NCI-H2227 treated with DMSO at 0.1 percent for 48 hours (cell line): ENCODE measurements at places on chromosomes 7 and 10.

- peak; percentile 33 for DNase-seq
Observed at GRCh38 chr10:118047157-118047719, 497 bp upstream of the RAB11FIP2 start.

GRCh38 chr7:155962191-155962967, 150.1 kb upstream of the SHH start:
- DNase-seq: no peak

- DNase-seq: no peak
Observed at GRCh38 chr10:69757206-69757552, 44.5 kb upstream of the COL13A1 start.

GRCh38 chr10:34916314-34916713, 101.2 kb upstream of the PARD3 start:
- no peak for DNase-seq

- no peak for DNase-seq
Observed at GRCh38 chr10:90418869-90419652, 438.8 kb downstream of the HTR7 start.

DNA sequence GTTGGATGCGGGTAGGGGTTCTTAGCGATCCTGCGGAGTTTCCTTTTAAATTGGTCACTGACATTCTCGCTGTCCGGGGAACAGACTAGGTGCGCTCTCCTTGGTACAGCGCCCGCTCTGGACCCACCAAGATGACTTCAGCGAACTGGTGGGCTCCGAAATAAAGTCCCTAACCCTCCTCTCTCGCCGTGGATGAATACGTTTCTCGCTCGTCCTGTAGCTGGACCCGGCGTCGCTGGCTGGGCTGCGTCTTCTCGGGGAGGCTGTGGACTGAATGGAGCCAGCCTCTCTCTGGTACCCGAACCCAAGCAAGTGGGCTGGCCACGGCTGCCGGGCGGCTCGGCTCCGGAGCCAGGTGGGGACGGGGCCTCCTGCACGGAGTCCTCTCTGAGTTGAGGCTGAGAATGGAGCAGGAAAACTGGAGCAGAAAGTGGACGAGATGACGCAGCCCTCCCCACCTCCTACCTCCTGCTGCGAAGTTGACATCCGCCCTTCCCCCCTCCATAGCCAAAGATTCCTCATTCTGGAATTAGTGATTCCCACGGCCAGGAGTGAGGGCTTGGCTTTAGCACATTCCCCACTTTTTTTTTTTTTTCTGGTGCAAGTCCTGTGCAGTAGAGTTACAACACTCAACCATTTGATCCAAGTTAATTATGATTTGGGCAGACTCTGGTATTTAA, 1.5 kb downstream of the UNC5B start:
- no peak for DNase-seq

- DNase-seq: peak; percentile 35
Observed at GRCh38 chr7:70376561-70377031, 755.3 kb upstream of the GALNT17 start.

DNA sequence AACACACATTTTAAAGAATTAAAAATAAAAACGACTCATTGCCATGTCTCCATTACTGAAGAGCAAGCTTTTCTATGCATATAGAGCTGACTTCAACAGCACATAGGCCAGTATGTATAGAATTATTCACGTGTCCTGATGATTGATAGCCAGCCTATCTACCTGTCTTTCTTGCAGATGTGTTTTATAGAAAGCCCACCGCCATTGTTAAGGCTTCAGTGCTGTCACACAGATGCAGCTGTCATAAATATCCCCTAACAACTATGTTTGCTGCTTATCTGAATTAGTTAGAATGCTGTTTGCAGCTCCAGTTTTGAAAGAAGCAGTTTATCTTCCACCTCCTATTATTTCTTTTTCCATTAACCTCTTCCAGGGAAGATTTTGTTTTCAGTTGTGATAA, 235.9 kb downstream of the SLC25A13 start:
- DNase-seq: peak; percentile 13

GRCh38 chr7:104225451-104225850, 17.6 kb upstream of the ORC5 start:
- DNase-seq: no peak

DNA sequence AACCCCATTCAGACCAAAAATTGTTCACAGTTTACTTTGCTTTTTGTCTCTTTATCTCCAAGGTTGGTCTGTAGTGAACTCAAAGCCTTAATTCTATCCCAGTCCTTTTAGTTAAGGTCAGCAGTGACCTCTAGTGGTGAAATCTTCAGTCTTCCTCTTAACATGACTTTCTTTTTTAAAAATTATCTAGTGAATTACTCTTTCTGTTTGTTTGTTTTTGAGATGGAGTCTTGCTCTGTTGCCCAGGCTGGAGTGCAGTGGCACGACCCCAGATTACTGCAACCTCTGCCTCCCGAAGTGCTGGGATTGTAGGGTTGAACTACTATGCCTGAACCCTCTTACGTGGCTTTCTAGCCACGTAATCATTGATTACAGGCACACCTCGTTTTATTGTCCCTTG, 25.0 kb downstream of the ZNF487 start:
- DNase-seq: peak; percentile 37

GRCh38 chr10:14821635-14822375, 16.0 kb downstream of the CDNF start:
- DNase-seq: no peak

DNA sequence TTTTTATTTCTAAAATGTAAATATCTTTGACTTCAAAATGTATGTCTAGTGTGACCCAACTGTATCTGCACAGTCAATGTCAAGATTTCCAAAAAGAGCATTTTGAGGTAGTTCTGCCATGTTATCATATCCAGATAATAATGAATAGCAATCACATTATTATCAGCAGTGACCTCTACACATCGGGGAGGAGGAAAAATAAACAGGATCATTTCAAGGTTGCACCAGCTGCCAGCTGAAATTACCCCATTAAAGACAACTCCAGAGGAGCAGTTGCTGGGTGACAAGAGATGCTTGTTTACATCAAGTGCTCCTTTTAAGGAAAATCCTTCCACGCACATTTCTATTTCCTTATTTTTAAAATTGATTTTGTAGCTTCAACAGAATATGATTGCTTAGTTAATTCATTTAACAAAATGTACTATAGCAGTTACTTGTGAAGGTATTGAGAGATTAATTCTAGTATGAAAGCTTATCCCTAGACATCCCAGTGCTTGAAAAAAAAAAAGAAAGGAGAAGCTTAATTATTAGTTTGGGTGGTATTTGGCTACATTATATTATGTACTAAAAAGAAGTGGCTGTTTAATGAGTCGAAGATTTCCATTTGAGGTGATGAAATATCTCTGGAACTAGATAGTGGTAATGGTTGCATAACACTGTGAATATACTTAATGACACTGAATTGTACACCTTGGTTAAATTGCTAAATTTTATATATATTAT, 19.3 kb upstream of the SLC35G1 start:
- peak; percentile 71 for DNase-seq

GRCh38 chr10:114605155-114605797, 52.8 kb downstream of the ABLIM1 start:
- no peak for DNase-seq

- DNase-seq: no peak
Observed at GRCh38 chr7:20197125-20197748, 19.9 kb downstream of the MACC1 start.

- no peak for DNase-seq
Observed at GRCh38 chr10:107546986-107547385, 382.5 kb upstream of the SORCS1 start.

DNA sequence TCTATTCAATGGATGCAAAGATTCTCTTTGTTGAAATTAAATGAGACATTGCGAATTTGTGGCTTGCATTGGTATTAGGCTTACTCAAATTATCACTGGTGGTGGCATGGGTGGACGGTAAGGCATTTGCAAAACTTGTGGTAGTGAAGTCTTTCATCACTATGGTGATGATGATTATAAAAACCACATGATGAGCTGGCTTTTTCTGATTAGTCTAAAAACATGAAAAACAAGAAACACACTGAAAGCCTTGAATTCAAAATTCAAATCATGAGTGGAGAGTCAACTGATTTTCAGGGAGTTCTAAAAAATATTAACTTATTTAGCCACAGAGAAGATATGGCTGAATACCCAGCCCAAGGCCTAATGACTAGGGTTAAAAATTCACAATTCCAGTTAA, 99.8 kb upstream of the HGF start:
- DNase-seq: no peak

DNA sequence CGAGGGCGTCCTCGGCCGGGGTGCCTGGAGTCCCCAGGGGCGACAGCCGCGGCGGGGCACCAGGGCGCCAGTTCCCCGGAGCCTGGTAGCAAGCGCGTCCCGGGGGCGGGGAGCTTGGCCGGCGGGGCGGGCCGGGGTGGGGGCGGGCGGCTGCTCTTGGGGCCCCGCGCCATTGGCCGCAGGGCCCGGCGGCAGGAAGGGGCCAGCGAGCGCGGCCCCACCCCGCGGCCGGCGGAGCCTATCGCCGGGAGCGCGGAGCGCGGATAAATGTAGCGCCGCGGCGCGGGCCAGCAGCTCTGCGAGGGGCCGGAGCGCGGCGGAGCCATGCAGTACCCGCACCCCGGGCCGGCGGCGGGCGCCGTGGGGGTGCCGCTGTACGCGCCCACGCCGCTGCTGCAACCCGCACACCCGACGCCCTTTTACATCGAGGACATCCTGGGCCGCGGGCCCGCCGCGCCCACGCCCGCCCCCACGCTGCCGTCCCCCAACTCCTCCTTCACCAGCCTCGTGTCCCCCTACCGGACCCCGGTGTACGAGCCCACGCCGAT, at the start of gene HHEX:
TSS of gene HHEX (plus strand) at position 293 of the 548 bp plus-strand sequence. CDS start at position 325, 32 bp downstream.
- peak; percentile 25 for DNase-seq

DNA sequence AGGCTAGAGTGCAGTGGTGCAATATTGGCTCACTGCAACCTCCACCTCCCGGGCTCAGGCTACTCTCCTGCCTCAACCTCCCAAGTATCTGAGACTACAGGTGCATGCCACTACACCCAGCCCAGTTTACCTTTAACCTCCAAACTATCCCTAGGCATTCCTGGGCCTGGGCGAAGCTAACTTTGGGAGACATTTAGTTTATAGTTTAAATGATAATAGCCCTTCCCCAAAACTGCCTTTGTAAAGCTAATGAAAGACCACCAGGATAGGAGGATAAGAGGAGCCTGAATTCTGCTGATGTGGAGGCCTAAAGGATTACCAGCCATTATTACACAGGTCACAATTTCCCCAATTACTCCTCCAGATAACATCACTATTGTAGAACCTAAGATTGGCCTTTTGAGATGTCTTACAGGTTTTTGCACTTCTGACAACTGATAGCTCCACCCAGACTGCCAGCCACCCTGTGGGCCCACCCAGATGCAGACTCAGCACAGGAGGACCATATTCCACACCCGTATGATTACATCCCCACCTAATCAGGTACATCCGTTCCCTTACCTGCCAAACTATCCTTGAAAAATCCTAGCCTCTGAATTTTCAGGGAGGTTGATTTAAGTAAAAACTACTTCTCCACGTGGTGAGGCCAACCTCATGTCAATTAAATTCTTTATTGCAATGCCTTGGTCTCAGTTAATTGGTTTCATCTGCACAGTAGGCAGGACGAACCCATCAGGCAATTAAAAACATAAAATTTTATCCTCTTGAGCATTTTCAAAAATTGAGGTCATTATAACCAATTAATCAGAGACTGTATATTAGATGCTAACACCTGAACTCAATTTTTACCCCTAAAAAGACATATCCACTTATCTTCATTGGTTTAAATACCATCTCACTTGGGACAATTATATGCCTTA, 62.3 kb upstream of the TMEM254 start:
- no peak for DNase-seq

GRCh38 chr10:10222304-10222841, 795.3 kb upstream of the CELF2 start:
- no peak for DNase-seq

DNA sequence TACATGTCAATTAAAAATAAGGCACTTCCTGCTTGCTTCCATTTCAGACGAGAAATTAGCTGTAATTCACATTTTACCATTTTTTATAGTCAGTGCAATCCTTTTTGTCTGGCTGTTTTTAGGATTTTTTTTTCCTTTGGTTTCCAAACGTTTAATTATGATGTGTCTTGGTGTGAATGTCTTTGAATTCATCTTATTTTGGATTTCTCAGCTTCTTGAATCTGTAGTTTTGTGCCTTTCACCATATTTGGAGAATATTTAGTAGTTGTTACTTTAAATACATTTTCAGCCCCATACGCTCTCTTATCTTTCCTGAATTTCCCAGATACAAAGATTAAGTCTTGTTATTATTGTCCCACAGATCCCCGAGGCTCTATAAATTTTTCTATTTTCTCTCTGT, 2.4 kb upstream of the SCART1 start:
- DNase-seq: no peak

GRCh38 chr10:33412653-33413361, 78.3 kb upstream of the NRP1 start:
- DNase-seq: no peak

DNA sequence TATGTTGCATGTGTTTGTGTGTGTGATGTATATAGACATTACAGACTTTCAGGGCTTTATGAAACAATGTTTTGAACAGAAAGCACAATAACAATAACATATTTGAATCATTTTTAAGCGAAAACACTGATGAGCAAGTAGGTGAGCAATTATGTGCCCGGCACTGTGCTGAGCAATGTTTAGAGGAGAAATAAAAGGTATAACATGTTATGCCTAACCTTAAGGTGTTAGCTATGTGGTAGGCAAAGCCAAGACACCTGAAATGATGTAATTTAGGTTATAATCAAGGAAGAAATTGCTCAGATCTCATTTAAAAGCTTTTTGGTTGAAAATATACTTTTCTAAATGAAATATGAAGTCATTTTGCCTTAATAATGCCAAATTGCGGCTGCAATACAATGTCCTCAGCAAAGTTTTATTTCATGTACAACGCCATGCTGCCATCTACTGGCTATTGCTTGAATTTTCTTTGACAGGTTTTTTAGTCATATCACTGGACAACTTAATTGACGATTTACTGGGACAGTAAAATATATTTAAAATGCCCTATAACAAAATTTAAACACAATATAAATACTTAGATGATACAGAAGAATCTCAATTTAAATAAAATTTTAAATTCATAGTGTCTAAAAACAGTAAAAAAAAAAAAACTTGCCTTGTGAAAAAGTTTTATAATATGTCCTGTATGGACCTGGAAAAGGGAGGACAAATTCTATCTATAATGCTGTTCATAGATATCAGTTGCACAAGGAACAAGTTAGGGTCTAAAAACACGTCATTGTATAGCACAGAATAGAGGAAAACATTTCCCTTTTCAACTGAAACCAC, 131.1 kb upstream of the CDK1 start:
- peak; percentile 29 for DNase-seq
